Peyer's patch (tissue), 4 donors: ENCODE measurements at places on chromosomes 7 and 10. TPM values are rescaled to one million over a fixed set of nuclear protein-coding genes. Genes with fewer than 3 reads are reported as not detected.
A peak's percentile ranks its signal among the peaks of the same experiment; 100 is the strongest.

- H3K4me3 ChIP-seq: no peak overlapping the region
- no peaks in the 10 kb centered on the region for H3K27me3 ChIP-seq
- H3K27ac ChIP-seq: no peak overlapping the region
- H3K36me3 ChIP-seq: no peaks in the 10 kb centered on the region
Observed at GRCh38 chr7:6651851-6652445, 14.8 kb downstream of the ZNF316 start.

DNA sequence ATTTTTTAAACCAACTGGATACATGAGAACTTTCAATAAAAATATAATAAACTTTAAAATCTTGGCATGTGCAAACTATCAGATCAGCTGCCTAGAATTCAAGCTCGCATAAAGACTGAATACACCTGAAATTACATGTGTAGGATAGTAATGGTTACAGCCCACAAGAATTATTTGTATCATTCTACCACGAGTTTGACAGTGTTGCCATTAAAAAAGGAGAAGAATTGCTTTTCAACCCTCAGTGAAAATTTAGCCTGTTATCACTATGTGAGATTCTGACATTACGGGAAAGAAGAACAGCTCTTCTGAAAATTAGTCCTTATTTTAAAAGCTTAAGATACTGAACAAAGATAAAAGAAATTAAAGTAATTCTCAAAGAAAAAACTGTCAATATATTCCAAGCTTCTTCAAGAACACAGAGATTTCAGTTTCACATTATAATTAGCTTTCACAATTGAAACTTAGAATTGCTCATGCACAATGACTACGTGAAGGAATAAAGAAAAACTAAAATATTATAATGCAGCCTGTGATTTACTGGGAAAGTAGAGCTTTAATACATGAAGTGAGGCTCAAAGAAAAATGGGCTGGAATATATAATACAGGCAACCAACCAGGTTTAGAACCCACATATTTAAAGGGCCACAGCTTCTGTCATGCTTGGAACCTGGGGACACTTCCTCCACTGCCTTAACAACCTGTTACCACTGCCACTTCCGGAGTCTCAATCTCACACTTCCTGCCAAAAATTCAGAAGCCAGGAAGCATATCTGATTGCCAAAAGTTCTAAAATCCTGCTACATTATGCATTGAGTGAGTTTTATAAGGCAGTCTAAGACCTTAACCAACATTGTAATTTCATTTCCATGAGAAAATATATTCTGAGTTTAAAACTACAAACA is 23.2 kb downstream of the TPK1 start:
- H3K27me3 ChIP-seq: no peaks in the 10 kb centered on the region
- DNase-seq: peak; percentile 61
- H3K4me3 ChIP-seq: no peak overlapping the region
- H3K36me3 ChIP-seq: no peaks in the 10 kb centered on the region
- H3K27ac ChIP-seq: peak overlapping the region; percentile 8
- H3K4me1 ChIP-seq: no peaks in the 10 kb centered on the region

- no peaks in the 10 kb centered on the region for H3K36me3 ChIP-seq
- no peaks in the 10 kb centered on the region for H3K27me3 ChIP-seq
- H3K4me3 ChIP-seq: no peak overlapping the region
- H3K27ac ChIP-seq: no peak overlapping the region
- H3K4me1 ChIP-seq: no peaks in the 10 kb centered on the region
Observed at GRCh38 chr7:92403760-92404074, 43.6 kb upstream of the GATAD1 start.

DNA sequence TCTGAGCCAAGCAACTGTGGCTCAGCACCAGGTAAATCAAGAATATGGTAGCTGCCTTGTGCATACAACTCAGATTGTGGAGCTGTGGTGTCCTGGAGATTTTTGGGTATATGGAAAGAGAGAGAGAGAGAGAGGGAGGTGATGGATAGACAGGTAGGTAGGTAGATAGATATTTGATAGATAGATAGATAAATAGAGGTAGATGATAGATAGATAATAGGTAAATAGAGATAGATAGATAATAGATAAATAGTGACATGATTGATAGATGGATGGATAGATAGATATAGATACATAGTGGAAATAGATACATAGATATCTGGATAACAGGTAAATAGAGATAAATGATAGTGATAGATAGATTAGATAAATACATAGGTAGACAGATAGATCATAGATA is 206.3 kb downstream of the KLF6 start:
- H3K4me1 ChIP-seq: no peaks in the 10 kb centered on the region
- DNase-seq: no peak
- H3K27ac ChIP-seq: no peak overlapping the region
- no peaks in the 10 kb centered on the region for H3K36me3 ChIP-seq
- no peak overlapping the region for H3K4me3 ChIP-seq
- H3K27me3 ChIP-seq: no peaks in the 10 kb centered on the region

DNA sequence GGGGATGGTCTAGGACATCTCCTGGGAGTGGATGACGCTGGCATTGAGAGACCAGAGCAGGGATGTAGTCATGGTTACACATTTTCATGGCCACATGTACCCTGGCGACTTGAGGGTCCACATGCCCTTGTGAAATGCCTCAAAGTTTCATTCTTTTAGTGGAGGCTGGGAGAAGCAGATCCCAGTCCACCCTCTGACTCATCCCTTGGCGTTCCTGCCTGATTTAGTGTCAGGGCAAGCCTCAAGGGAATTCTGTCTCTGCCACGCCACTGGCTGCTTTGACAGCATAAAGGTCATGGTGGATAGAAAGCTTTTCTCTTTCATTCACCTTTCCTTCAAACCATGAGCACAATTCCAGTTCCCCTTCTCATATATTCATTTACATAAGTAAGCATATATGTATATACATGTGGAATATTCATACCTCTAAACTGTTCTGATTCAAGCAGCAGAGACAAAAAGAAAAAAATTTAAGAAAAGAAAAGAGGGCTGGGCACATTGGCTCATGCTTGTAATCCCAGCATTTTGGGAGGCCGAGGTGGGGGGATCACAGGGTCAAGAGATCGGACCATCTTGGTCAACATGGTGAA is 21.8 kb upstream of the KIF5B start:
- no peak overlapping the region for H3K27ac ChIP-seq
- no peaks in the 10 kb centered on the region for H3K36me3 ChIP-seq
- no peak overlapping the region for H3K4me3 ChIP-seq
- no peaks in the 10 kb centered on the region for H3K4me1 ChIP-seq

ZNF487 gene
- 51.7 TPM for total RNA-seq

PLXNA4 gene
- total RNA-seq: 3.8 TPM

PAPSS2 gene
- 149 TPM for total RNA-seq

CHST3 gene
- 3.2 TPM for total RNA-seq

EGFR gene
- 61.1 TPM for total RNA-seq

DNA sequence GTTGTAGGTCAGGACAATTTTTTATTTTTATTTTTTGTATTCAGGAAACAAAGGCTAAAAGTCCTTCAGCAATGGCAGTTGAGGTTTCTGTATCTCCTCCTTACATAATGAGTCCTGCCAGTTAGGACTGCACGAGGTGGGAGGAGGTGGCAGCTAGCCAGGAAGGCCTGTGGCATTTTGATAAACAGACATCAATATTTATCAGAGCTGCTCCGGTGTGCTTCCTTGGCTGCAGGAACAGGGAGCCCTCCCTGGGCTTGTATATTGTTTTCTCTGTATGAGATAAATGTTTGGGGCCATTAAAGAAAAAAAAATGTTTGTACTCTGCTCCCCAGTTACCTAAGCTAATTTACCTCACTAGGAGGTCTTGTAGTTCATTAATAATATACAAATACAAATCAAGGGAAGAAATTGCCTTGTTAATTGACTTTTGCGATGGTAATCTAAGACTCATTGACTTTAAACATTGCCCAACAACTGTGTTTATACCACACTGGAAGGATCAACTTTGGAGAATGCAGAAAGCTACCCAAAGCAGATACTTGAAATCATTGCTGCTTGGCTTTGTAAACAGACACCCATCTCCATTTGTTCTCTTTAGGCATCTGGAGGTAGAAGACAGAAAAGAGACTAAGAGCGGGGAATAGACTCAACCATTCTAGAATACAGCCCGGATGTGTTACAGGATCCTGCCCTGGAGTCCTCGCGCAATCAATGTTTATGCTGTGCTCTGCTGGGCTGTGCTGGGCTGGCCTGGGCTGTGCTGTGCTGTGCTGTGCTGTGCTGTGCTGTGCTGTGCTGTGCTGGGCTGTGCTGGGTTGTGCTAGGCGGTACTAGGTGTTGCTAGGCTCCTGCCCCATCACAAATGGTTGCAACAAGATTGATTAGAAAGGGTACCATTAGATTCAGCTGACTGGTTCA is 36.5 kb upstream of the PDZD8 start:
- H3K27ac ChIP-seq: no peak overlapping the region
- H3K36me3 ChIP-seq: no peaks in the 10 kb centered on the region
- no peaks in the 10 kb centered on the region for H3K27me3 ChIP-seq
- no peak overlapping the region for H3K4me3 ChIP-seq
- no peaks in the 10 kb centered on the region for H3K4me1 ChIP-seq
- DNase-seq: no peak

MEOX2 gene
- 3.3 TPM for total RNA-seq

LRCH4 gene
- 169 TPM for total RNA-seq

DNA sequence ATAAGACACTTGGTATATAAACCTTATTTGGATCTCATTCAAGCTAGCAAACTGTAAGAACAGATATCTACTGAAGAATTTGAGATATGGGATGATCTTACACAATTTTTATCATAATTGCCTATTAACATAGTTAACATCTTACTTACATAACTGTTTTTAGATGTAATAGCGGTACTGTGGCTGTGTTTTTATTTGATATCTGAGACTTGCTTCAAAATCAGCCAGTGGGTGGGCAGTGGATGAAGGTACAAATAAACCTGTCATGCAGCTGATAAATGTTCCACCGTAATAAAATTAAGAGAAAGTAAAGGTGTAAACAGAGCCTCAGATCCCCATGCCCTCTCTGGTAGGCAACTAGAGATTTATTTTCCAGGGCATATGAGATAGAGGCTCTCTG is 28.4 kb upstream of the PTPRN2 start:
- H3K4me1 ChIP-seq: no peaks in the 10 kb centered on the region
- H3K27ac ChIP-seq: no peak overlapping the region
- H3K4me3 ChIP-seq: no peak overlapping the region
- no peaks in the 10 kb centered on the region for H3K27me3 ChIP-seq

DNA sequence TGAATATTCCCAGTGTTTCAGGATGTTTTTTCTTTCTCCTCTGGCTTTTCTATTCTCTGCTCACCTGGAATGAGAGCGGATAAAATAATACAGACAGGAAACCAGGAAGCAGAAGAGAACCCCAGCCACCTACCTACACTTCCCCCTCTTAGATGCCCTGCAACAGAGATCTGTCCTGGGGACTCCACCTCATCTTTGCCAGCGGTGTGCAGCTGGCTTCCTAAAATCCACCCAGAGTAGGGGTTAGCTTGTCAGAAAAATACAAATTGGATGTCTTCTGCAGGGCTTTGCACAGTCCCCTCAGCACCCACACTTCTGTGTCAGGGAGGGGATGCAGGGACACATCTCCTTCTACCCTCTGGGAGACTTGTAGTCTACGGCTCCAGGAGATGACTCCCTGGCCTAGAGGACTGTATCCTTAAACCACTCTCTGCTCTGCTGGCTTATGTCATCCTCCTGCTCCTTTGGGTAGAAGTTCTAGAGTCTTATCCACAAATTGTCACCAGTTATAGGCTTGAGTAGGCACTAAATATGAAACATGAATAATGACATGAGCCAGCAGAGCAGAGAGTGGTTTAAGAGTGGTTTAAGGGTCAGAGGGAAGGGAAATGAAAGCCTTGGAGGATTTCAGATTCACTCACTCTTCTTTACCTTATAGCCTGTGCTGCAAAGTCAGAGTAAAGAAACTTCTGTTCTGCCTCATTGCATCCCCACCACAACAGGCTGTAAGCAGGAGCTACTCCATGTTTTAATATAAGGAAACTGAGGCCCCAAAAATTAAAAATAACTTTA is 749.4 kb downstream of the AUTS2 start:
- H3K4me1 ChIP-seq: no peaks in the 10 kb centered on the region
- DNase-seq: no peak
- H3K27me3 ChIP-seq: no peaks in the 10 kb centered on the region
- H3K27ac ChIP-seq: no peak overlapping the region
- no peak overlapping the region for H3K4me3 ChIP-seq
- H3K36me3 ChIP-seq: no peaks in the 10 kb centered on the region

DNA sequence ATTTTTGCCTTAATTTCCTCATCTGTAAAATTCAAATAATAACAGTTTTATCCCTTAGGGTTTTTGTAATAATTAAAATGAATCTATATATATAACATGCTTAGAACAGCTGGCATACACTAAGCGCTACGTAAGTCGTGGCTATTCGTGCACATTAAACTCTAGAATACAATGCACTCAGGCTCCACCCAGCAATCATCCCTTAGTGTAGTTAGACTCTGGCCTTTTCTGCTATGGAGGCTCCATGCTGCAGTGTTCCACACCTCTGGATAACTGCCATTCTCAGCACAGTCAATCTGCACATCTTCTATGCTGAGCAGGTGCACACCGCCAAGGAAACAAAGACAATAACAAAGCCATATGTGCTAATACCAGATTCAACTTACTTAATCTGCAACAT is 92.9 kb downstream of the IPMK start:
- peak; percentile 53 for DNase-seq
- no peak overlapping the region for H3K4me3 ChIP-seq
- H3K36me3 ChIP-seq: no peaks in the 10 kb centered on the region

FKBP6 gene
- not detected for total RNA-seq

DNA sequence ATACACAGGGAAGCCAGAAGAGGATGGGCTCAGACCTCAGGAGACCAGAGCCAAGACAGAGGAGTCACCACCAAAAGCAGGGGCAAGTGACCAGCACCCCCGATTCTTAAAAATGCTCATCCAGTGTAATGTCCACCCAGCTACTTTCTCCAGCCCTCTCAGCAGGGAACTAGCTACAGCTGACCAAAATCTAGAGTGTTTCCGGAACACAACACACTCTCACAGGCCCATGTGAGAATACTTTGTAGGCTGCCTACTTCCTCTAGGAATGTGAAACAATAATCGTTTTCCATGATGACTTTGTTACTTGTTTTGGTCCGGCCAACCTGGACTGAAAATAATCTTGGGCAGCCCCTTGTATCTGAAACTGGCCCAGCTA is 14.5 kb downstream of the PSAP start:
- no peaks in the 10 kb centered on the region for H3K27me3 ChIP-seq
- no peak for DNase-seq
- peaks cover 71% of the 10 kb centered on the region for H3K4me1 ChIP-seq
- H3K36me3 ChIP-seq: peaks cover 24% of the 10 kb centered on the region
- H3K4me3 ChIP-seq: no peak overlapping the region
- peak overlapping the region; percentile 55 for H3K27ac ChIP-seq

DNA sequence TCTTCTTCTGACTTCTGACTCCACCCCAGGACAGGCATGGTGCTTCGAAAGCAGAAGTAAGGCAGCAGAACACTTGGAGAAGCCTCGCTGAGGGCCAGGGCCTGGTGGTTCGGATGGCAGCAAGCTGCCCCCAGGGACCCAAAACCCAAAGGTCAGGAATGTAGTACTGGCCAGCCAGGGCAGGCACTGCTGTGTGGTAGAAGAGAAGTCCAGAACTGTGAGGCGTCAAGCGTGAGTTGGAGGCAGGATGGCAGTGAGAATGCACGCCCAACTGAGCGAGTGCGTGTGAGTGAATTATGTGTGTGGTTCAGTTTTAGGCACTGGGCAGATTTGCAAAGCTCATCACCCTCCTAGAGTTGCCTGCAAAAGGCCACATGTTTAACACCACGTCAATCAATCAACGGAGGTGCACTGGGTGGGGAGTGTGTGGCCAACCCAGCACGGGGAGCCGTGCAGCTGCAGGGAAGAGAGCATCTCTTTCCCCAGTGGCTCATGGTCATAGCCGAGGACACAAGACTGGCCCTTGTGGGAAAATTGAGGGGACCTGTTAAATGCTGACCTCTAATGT is 144.3 kb downstream of the KCNMA1 start:
- no peak overlapping the region for H3K4me3 ChIP-seq
- peaks cover 8% of the 10 kb centered on the region for H3K4me1 ChIP-seq
- H3K27me3 ChIP-seq: no peaks in the 10 kb centered on the region
- H3K36me3 ChIP-seq: no peaks in the 10 kb centered on the region
- no peak for DNase-seq
- H3K27ac ChIP-seq: no peak overlapping the region
